ENCODE measurements at places on chromosomes 12 and 14. TPM values are rescaled to one million over a fixed set of nuclear protein-coding genes. Genes with fewer than 3 reads are reported as not detected.

- H3K27me3 ChIP-seq, result no peaks in the 10 kb centered on the region
- H3K4me1 ChIP-seq, result no peaks in the 10 kb centered on the region
Measured at GRCh38 chr12:28209782-28210181, 19.5 kb downstream of the CCDC91 start.

DNA sequence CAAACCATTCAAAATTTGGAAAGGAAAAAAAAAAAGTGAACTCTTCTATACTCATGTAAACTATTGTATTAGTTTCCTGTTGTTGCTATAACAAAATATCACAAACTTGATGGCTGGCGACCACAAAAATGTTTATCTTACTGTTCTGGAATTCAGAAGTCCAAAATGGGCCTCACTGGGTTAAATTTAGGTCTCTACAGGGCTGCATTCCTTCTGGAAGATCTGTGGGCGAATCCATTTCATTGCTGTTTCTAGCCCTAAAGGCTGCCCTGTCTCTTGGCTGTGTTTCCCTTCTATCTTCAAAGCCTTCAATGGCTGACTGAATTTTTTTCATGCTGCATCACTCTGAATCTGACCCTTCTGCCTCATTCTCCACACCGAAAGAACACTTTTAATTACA, 105.1 kb upstream of the NAV3 start:
- no peaks in the 10 kb centered on the region for H3K36me3 ChIP-seq
- no peaks in the 10 kb centered on the region for H3K4me1 ChIP-seq
- H3K27me3 ChIP-seq, result no peaks in the 10 kb centered on the region
- no peak for DNase-seq
- H3K4me3 ChIP-seq, result no peak overlapping the region
- H3K27ac ChIP-seq, result no peak overlapping the region

Gene HELB
- total RNA-seq, result 6.6 TPM

DNA sequence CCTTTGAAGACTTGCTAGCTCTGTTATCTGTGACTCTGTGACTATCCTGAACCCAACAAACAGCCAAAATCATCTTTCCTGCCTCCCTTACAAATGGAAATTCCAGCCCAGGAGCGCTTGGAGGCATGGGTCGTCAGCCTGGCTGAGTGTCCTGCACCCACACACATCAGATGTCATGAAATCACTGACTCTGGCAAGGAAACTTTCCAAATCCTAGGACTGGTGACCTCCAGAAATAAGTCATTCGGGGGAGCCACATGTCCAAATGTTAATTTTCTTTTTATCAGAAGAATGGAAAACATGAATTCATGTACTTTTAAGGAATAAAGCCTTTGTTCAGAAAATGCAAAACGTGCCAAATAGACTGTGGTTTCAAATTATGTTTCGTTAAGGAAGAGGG, 96.3 kb upstream of the EVL start:
- DNase-seq, result no peak
- H3K4me1 ChIP-seq, result peaks cover 3% of the 10 kb centered on the region
- no peak overlapping the region for H3K4me3 ChIP-seq
- no peak overlapping the region for H3K27ac ChIP-seq
- H3K36me3 ChIP-seq, result no peaks in the 10 kb centered on the region
- H3K27me3 ChIP-seq, result no peaks in the 10 kb centered on the region

Gene GPR84
- total RNA-seq, result not detected

Gene SLCO1C1
- total RNA-seq, result 2.7 TPM

- peaks cover 24% of the 10 kb centered on the region for H3K36me3 ChIP-seq
- H3K4me3 ChIP-seq, result peak within 1 kb of the TSS; percentile 23
- H3K27ac ChIP-seq, result no peak within 1 kb of the TSS
- DNase-seq, result peak; percentile 24
- peaks cover 47% of the 10 kb centered on the region for H3K27me3 ChIP-seq
Measured at GRCh38 chr12:49094160-49094974, at the start of gene DHH. Gene DHH, minus strand, starts transcription at chr12:49094801. Its CDS starts 289 bp downstream, at chr12:49094512.

GRCh38 chr14:102873131-102873530, 49.3 kb upstream of the AMN start:
- H3K4me1 ChIP-seq, result peaks cover 24% of the 10 kb centered on the region
- DNase-seq, result no peak
- no peak overlapping the region for H3K4me3 ChIP-seq
- no peaks in the 10 kb centered on the region for H3K27me3 ChIP-seq

DNA sequence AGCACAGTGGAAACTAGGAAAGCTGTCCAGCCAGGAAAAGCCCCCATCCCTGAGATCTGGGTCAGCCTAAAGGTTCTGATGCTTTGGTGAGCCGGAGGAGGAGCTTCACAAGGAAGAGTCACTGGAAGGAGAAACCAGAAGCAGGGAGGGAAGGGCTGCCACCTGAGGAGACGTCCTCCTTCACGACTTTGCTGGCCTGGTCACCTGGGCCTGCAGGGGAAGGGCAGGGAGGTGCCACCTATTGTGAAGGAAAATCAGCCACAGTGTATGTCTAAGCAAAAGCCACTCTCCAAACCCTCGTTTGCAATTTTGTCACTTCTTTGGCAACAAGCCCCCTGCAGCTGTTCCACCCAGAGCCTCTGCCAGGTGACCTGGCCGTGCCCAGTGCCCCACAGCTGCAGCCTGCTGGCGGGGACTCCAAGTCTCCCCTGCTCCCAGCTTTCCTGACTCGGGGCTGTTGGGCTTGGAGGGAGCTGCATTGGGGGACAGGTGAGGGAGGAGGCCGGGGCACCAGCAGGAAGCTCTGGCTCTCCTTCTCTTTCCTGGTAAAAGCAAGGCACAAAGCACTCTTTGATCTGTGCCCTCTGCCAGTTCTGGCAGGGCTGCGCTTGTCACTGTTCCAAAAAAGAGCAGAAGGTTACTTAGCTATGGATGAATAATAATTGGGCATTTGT, 120.9 kb upstream of the BCL2L14 start:
- DNase-seq, result no peak
- no peaks in the 10 kb centered on the region for H3K4me1 ChIP-seq
- no peak overlapping the region for H3K27ac ChIP-seq
- H3K36me3 ChIP-seq, result no peaks in the 10 kb centered on the region
- no peak overlapping the region for H3K4me3 ChIP-seq
- no peaks in the 10 kb centered on the region for H3K27me3 ChIP-seq

- no peak overlapping the region for H3K27ac ChIP-seq
- H3K4me3 ChIP-seq, result no peak overlapping the region
- H3K4me1 ChIP-seq, result no peaks in the 10 kb centered on the region
- no peak for DNase-seq
Measured at GRCh38 chr14:62189698-62190097, 427.5 kb downstream of the SNAPC1 start.

Gene KRT72
- 2.3 TPM for total RNA-seq

- H3K4me1 ChIP-seq, result peaks cover 22% of the 10 kb centered on the region
- peak; percentile 57 for DNase-seq
- no peaks in the 10 kb centered on the region for H3K36me3 ChIP-seq
- peak overlapping the region; percentile 87 for H3K27ac ChIP-seq
- H3K4me3 ChIP-seq, result no peak overlapping the region
Measured at GRCh38 chr12:14560904-14561574, 6.6 kb downstream of the PLBD1 start.

Gene IGFBP6
- total RNA-seq, result 185 TPM

GRCh38 chr14:104161602-104162367, 23.4 kb downstream of the KIF26A start:
- H3K4me3 ChIP-seq, result no peak overlapping the region
- DNase-seq, result no peak
- H3K27me3 ChIP-seq, result no peaks in the 10 kb centered on the region

DNA sequence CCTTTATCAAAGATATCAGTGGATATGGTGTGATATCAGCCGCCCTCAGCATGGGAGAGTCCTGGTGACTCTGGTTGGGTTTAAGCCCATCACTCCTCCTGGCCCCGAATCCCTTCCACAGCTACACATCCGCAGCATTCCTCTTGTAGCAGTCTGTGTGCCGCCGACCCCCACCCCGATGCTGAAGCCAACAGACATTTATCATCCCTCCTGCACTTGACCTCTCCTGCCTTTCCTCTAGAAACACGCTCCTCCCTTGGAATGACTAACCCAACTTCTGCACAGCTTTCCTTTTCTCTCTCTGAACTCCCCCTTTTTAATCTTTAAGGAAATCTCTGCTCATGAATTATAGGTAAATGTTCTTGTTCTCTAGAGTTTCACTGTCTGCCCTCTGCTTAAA, 250.9 kb upstream of the FOXN3 start:
- H3K36me3 ChIP-seq, result no peaks in the 10 kb centered on the region
- no peaks in the 10 kb centered on the region for H3K4me1 ChIP-seq
- DNase-seq, result no peak

Gene KLHL33
- total RNA-seq, result not detected

DNA sequence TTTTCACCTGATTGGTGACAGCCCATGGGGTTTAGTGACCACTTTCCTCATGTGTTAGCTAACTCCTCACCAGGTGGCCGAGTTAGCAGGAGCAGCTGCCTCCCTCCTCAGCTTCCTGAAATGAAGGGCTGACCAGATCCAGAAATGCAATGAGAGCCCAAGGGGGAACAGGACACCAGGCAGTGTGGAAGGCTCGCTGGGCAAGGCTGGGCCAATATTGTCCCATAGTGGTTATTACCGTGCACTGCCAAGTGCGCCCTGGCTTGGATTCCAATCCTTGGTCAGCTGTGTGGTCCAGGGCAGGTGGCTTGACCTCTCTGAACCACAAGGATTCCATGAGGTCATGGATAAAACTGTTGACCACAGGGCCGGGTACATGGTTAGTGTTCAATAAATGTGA, 3.6 kb upstream of the HSPB8 start:
- H3K27ac ChIP-seq, result no peak overlapping the region
- no peaks in the 10 kb centered on the region for H3K36me3 ChIP-seq
- H3K4me3 ChIP-seq, result no peak overlapping the region
- H3K27me3 ChIP-seq, result no peaks in the 10 kb centered on the region

DNA sequence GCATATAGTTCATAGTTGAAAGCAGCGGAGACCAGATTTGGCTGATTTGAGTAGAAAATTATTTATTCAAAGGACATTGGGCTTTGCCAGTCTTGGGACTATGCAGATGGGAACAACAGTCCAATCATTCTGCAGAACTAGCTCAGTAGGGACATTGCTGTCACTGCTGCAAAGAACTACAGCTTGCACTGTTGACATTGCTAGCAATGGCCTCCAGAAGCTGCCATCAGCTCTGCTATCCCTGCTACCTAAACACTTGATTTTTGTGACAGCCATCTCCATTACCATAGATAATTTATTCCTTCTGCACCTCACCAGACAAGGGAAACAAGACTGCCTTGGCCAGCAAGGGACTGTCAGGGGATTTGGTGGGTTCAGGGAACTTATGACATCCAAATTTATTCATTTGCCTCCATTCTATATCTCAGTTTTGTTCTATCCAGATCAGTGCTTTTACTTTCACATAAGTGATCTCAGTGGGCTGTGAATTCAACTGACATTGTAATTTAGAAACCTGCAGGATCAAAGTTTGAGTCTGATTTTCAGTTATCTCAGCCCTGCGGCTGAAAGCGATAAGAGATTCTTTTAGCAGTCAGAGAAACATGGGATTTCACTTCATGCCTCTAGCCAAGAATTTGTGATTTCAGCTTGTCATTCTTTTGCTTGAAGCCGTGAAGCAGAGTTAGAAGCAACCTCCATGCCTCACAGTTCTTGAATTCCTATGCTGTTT, 136.7 kb upstream of the FBXO33 start:
- H3K4me3 ChIP-seq, result no peak overlapping the region
- no peak for DNase-seq
- no peaks in the 10 kb centered on the region for H3K36me3 ChIP-seq
- H3K27ac ChIP-seq, result no peak overlapping the region
- H3K27me3 ChIP-seq, result no peaks in the 10 kb centered on the region

Gene MYF5
- total RNA-seq, result not detected

Gene LRRIQ1
- not detected for total RNA-seq

GRCh38 chr12:40515041-40515816, 177.0 kb upstream of the CNTN1 start:
- no peak overlapping the region for H3K27ac ChIP-seq
- H3K4me1 ChIP-seq, result no peaks in the 10 kb centered on the region
- no peak for DNase-seq
- no peaks in the 10 kb centered on the region for H3K27me3 ChIP-seq
- H3K36me3 ChIP-seq, result no peaks in the 10 kb centered on the region

Gene TGM1
- 11.3 TPM for total RNA-seq

Gene CLEC14A
- total RNA-seq, result 9.3 TPM

Gene CLEC4C
- not detected for total RNA-seq

- H3K4me3 ChIP-seq, result no peak overlapping the region
- DNase-seq, result no peak
- H3K4me1 ChIP-seq, result peaks cover 5% of the 10 kb centered on the region
- H3K27me3 ChIP-seq, result no peaks in the 10 kb centered on the region
Measured at GRCh38 chr12:46388427-46389021, 16.0 kb upstream of the SLC38A2 start.

Gene BEGAIN
- 1.6 TPM for total RNA-seq

DNA sequence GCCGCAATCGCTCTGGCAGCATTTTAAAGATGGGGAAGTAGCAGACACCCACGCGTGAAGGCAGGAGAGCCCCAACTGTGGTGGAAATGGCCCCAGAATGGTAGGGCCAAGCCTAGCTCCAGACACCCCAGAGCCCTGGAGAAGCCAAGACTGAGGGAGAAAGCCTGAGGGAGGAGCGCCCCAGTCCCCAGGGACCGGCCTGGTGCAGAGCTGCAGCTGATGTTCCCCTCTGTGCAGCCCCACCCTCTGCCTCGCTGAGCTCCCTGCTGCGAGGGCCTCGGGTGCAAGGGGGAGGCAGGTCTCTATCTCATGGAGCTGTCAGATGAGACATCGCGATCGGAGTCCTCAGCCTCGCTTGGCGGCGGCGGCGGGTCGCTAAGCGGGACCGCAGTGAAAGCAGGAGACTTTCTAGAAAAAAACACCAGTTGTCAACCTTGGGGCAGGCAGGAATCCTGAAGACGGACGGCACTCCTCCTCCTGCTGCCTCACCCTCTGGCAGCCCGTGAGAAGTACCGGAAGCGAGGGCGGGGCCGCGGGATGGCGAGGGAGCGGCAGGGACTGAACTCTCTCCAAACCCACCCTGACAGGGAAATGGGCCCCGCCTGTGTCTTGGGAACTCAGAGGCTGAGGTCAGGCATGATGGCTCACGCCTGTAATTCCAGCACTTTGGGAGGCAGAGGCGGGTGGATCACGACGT, 6.0 kb downstream of the GAPDH start:
- DNase-seq, result peak; percentile 95
- no peak overlapping the region for H3K4me3 ChIP-seq
- H3K27ac ChIP-seq, result peak overlapping the region; percentile 90
- H3K27me3 ChIP-seq, result no peaks in the 10 kb centered on the region
- H3K36me3 ChIP-seq, result peaks cover 33% of the 10 kb centered on the region

Gene ITGB7
- 3.8 TPM for total RNA-seq

DNA sequence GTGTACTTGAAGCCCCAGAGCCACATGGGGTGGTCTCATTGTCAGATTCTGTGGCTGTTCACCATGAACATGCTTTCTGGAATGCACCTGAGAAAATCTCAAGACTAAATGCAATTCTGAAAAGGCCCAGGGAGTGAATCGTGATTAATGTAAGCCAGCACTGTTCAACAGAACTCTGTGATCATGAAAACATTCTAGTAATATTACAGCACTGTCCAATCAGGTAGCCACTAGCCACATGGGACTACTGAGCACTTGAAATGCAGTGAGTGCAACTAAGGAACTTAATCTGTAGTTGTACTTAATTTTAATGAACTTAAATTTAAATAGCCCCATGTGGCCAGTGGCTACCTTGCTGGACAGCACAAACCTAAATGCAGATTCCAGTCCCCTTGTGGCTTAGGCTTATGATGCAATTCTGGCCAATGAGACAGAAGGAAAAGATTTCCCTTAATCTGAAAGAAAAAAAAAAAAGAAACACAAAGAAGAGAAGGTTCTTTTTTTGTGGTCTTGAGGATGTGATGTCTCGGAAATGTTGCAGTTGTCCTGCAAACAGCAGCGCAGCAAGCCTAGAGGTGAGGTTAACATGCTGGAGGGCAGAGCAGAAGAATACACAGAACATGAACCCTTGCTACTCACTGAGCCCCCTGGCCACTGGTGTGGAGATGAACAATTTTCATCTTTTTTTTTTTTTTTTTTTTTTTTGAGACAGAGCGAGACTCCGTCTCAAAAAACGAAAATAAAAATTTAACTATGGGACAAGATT, 48.2 kb downstream of the SPPL3 start:
- no peak overlapping the region for H3K4me3 ChIP-seq
- H3K4me1 ChIP-seq, result peaks cover 4% of the 10 kb centered on the region
- no peak for DNase-seq
- no peaks in the 10 kb centered on the region for H3K36me3 ChIP-seq
- no peaks in the 10 kb centered on the region for H3K27me3 ChIP-seq

Data from Peyer's patch (tissue), 4 donors.